HTR-8/SVneo (cell line): ENCODE measurements at places on chromosomes 1 and 21.

DNA sequence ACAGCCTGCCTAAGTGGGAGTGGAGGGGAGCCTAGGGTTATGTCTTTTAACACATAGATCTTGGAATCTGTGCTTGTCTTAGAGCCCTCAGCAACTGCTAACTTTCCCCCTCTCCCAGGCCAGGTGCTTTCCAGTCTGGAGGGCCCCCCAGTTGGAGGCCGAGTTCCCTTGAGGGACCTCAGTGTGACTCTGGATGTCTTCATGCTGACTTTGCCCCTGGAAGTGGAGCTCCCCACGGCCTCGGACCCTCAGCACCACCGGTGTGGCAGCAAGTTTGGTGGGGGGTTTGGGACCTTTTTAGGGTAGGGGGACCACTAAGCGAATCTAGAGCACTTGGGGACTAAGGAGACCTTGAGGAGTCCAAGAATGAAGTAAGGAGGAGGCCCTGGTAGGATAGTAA lies 22.9 kb downstream of the HYI start:
- no peak for DNase-seq

DNA sequence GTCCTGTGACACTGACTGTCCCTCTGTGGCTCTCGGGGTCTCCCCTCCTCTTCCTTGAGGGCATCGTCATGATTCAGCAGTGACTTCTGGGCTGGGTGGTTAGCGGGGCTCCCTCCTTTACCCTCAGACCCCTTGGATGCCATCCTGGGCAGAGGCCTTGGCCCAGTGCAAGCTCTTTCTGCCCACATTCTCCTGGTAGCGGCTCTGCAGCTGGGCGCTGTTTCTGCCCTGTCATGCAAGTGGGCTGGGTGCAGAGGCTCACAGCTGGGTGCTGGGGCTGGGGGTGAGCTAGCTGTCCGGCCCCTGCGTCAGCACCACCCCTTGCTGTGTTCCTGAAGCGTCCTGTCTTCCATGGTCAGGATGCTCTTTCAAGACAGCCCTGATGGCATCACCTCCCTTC lies 158.5 kb downstream of the PCBP3 start:
- no peak for DNase-seq

GRCh38 chr1:29706936-29707335 lies 470.6 kb downstream of the PTPRU start:
- DNase-seq, result no peak

DNA sequence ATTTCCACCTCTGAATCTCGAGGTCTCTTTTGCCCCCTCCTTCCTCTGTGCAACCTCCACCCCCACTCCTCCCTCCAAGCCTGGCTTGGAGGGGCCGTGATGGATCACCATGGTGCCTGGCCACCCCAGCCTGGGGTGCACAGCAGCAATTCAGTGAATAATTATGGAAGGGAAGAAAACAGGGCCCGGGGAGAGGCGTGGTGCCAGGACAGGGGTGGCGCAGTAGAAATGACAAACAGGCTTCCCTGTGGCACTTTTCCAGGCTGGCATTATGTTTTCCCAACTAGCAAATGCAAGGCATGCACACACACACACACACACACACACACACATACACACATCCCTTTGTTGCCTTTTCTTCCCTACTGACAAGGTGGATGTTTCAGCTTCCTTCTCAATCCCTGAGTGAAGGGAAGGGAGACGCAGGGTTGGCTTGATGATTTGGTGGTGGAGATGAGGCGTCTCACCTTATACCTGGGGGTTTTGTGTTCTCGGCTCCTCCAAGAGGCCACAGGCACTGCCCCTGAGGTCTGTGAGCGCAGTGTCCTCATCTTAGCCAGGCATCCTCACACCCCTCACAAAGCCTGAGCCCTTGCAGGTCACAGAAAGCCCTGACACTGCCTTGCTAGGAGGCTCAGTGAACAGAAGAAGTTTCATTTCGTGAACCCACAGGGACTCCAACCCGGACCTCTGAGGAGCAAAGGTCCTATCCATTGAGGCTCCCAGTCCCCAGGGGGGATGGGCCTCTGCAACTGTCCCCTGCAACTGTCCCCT lies 215.8 kb downstream of the MATN1 start:
- DNase-seq, result no peak

DNA sequence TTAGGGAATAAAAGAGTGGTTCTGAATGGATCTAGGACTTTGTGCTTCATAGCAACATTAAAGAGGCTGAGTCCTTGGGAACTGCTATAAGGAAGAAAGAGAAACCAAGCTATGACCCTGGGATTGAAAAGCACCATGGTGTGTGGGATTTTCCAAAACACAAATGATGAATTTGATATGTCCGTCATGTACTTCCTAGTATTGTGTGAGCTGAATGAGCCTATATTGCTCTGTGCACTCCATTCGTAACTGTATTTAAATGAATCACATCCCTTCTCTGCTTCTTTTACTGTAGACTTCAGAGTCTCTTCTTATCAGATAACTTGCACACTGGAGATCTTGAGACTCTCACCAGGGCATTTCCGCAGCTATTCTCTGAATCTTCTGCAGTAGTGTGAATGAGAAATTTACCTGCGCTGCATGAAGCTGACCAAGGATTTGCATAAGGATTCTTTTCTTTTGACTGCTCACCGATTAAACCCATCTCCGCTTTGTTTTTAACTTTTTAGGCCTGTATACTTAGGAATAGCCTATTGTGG lies 23.1 kb upstream of the OR10J4 start:
- no peak for DNase-seq

- no peak for DNase-seq
These were observed 1.1 kb upstream of the CATSPER4 start for GRCh38 chr1:26189331-26189730.

GRCh38 chr1:68955424-68955823 lies 458.5 kb upstream of the DEPDC1 start:
- no peak for DNase-seq

DNA sequence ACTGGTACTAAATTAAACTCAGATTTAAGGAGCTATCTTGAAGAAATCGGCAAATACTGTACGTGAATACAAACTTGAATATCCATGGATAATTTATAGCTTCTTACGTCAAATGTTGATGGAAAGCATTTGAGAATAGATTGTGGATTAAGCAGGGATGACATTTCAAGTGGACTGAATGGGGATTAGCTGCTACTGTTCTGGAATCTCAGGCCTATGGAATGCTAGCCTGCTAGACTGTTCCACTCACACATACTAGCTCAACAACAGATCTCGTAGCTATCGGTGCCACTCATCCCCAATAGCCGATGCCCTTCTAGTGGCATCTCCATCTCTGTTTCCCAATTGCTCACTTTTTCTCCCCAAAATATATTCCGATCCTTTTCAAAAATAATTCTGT lies 62.0 kb upstream of the USP25 start:
- DNase-seq, result no peak

- DNase-seq, result peak; percentile 88
These were observed at the start of gene PTP4A2 for GRCh38 chr1:31938184-31938975. Gene PTP4A2, minus strand, starts transcription at chr1:31938368. Its CDS starts 19,303 bp downstream, at chr1:31919065.

DNA sequence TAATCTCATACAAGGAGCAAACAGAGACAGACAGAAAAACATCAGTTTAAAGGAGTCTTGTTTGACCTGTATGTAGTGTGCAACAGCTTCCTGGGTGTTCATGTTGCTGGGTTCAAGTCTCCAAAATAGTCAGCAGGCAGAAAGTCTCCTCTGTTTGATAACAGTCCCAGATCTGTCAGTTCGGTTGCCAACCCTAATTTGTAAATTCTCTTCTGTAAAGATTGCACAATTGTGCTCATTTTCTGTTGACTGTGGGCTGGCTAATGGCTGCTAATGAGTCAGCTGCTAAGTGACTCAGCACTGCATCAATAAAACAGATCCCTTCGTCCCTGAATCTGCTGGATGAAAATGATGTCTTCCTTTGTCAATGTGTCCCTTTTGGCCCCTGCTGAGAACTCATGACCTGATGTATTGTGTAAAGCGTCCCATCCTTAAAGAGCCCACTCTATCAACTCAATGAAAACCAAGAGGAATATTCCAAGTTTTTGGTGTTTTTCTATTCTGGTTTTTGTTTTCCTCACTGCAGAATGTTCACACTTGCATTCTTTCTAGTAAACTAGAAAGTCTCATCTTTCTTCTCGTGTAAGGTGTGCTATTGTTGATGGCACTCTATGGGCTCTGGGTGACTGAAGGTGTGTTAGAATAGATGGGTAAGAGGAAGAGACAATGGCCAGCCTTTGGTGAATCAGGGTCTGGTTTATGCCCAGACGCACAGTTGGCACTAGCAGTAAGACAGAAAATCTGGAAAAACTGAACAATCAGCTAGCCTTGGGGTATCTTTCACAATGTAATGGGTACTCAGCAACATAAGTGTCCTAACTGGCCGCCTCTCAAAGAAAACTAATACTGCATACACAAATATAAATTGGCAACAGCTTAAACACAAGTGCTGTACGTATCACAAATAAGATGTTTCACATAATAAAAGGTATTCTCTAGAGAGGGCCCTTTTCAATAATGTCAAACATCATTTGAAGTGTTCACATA lies 75.1 kb upstream of the SIPA1L2 start:
- peak; percentile 78 for DNase-seq

- no peak for DNase-seq
These were observed 111.2 kb upstream of the OLIG2 start for GRCh38 chr21:32914424-32915039.

GRCh38 chr1:229860926-229861325 lies 206.1 kb upstream of the GALNT2 start:
- no peak for DNase-seq

GRCh38 chr1:32106663-32107275 lies 1.1 kb upstream of the KPNA6 start:
- no peak for DNase-seq

GRCh38 chr1:84350104-84350503 lies 48.2 kb upstream of the DNASE2B start:
- no peak for DNase-seq

DNA sequence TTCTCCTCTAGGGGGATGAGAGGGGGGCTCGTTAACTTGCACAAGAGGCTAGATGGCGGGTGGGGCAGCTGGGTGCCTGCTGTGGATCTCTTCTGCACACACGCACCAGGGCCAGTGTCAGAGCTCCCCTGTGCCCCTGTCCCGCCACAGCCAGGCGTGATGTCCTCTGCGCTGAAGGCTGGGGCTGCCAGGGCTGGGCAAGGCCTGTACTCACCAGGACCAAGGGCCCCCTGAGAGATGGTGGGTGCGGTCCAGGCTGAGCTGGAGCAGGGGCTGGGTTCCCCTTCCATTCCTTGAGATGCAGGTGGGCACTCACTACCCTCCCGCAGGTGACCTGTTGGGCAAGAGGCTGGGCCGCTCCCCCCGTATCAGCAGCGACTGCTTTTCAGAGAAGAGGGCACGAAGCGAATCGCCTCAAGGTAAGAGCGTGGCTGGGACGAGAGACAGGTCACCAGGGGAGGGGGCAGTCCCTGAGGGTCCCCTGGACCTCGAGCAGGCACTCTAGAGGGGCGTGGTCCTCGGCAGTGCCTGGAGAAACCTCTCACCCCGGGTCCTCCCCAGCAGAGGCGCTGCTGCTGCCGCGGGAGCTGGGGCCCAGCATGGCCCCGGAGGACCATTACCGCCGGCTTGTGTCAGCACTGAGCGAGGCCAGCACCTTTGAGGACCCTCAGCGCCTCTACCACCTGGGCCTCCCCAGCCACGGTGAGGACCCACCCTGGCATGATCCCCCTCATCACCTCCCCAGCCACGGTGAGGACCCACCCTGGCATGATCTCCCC lies 15.2 kb downstream of the SAMD11 start:
- DNase-seq, result no peak

GRCh38 chr1:14062669-14063068 lies 362.7 kb downstream of the PRDM2 start:
- no peak for DNase-seq

DNA sequence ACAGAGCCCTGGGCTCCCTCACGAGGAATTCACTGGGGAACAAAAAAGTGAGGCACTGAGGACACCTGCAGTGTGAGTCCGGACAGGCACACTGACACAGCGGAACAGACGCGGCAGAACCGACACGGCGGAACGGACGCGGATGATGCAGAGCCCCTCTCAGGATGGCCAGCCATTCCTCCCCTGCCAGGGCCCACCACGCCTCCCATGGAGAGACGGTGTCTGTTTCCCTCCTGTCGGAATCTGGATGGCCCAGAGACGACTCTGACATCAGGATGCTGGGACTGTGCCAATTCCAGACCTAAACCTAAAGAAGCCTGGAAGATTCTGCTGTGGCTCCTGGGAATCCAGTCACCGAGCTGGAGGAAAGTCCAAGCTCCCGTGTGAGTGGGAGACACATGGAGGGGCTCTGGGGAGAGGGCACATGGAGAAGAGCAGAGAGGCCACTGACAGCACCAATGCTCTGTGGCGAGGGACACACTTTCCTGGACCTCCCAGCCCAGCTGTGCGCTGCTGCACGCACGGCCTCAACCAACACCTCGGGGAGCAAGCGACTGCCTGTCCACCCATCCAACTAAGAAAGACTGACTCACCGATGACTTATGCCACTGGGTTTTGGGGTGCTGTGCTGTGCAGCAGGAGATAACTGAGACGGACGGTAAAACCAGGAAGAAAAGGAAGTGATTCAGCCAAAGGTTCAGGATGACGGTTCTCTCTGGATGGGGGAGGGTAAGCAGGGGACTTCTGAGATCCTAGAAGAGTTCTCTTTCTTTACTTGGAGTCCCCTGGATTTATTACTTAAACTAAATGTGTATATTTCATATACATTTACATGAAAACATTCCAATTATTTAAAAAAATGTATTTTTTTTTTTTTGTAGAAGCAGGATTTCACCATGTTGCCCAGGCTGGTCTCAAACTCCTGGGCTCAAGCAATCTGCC lies 23.3 kb downstream of the ZBTB17 start:
- DNase-seq, result peak; percentile 84

DNA sequence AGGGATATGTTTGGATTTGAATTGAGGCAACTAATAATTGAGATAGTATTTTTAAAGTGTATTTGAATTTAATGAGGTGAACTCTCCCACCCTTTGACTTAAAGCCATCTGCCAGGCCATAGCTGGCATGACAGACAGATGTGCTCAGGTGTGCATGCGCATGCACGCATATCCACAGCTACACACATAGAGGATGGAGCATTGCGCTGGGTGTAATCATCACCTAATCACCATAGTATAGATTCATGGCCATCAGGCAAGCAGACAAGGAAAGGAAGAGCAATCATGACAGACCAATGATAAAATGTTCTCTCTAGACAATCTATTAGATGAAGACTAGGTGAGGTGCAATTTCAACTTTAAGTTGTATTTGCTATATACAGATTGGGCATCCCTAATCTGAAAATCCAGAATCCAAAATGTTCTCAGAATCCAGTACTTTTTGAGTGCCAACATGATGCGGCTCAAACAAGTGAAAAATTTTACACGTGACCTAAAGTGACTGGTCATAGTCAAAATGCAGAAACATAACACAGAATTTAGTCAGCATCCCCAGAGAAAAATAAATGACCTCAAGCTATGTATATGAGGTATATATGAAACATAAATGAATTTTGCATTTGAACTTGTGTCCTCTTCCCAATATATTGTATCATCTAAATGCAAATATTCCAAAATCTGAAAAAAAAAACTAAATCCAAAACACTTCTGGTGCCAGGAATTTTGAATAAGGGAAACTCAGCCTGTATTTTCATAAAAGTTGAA lies 70.1 kb downstream of the PTPRC start:
- no peak for DNase-seq

GRCh38 chr1:49576327-49576901 lies 447.3 kb downstream of the AGBL4 start:
- DNase-seq, result no peak
